Activated CD4-positive, alpha-beta T cell treated with anti-CD3 and anti-CD28 coated beads for 48 hours (primary cell): ENCODE measurements at places on chromosomes 5 and 9.

- no peak for DNase-seq
Observed at GRCh38 chr5:1729641-1730486, 69.8 kb downstream of the MRPL36 start.

DNA sequence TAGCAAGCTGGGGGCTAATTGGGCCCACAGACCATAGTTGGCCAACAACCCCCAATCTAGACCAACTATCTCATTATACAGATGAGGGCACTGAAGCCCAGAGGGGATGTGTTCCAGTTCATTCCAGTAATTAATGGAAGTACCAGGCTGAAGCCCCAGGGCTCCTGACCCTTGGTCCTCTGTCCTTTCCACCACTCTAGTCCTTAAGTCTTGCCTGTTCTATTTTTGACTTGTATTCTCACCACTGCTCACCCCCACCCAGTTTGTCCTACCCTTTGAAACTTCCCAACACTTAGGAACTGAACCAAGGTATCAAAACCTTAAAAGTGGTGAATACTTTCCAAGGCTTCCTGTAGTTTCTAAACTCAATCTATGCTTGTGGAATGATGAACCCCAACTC, 407.4 kb downstream of the ENC1 start:
- no peak for DNase-seq

GRCh38 chr5:84260140-84260539, 124.5 kb downstream of the EDIL3 start:
- no peak for DNase-seq

- DNase-seq, result no peak
Observed at GRCh38 chr5:1658665-1659064, 134.9 kb upstream of the LPCAT1 start.

GRCh38 chr9:1707291-1707690, 307.9 kb upstream of the SMARCA2 start:
- no peak for DNase-seq

DNA sequence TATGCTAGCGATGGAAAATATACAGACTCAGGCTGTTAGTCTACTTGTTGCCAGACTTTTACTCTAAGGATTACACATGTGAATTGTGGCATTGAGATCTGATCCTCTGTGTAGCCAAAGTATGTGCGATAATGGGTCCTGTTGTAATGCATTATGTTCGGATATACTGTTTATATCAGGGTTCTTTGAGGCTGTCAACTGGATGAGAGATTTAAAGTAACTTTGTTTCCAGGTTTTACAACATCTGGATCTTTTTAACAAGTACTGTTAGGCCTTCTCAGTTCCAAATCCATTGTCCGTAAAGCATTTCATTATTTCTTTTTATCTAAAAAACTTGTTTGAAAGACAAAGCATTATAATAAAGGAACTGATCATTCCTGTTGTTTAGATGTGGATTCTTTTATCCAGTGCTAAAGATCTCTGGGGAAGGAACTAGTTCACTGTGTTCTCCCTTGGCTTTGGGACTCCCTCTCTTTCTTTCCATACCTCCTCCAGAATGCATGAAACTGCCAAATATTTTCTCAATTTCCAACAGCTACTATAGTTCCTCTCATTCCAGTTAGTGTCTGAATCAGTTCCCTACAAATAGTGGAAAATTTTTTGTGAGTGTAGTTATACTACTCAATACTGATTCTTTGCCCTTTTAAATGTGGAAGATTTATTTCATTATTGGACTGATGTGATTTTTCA, 68.8 kb downstream of the HACD4 start:
- no peak for DNase-seq
